ENCODE measurements at places on chromosomes 6 and 20.

DNA sequence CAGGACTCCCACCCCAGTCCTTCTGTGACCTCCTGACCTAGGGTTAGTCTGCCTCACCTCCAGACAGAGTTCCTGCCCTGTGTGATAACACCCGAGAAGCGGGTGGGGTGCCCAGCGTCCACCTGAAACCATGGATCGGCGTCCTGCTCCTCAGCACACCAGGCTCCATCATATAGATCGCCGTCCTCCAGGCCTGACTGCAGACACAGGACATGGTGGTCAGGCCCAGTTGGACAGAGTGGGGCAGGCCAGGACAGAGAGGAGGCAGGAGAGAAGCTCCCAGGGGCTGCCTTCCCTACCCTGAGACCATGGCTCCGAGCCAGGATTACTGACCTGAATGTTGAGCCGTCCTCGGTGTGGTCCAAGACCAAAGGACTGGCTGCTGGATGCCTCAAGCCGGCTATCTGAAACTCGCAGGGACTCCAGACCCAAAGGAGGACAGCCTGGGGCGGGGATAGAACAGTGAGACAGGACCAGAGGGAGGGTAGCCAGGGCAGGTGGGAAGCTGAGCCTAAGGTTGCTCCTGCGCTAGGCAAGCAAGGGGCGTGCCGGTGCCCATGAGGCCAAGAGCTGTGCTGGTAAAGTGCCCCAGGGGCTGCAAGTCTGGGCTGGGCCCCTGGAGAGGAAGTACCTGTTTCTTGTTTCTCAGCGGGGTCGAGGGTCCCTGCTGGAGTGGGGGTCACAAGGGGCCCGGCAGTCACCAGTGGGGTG, 2.2 kb downstream of the CPXM1 start:
- no peak for ATAC-seq

DNA sequence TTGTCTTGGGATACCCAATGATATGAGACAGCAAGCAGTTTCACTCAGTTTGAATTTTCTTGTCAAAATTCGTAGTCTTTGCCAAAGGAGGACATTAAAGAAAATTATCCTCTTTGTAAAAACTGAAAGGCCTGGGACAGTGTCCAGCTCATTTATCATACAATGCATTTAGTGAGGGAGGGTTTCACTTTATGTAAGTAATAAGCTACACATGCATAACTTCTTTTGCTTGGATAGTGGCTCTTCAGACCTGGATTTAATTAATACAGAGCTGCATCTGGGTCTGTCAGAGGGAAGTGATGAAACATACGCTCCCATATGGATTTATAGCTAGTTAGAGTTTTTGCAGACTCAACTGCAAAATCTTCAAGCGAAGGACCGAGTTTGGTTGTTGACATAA, 175.6 kb downstream of the PHACTR1 start:
- ATAC-seq, result no peak

- peak; percentile 62 for ATAC-seq
Measured at GRCh38 chr20:47272893-47273590, 83.5 kb downstream of the ZMYND8 start.

DNA sequence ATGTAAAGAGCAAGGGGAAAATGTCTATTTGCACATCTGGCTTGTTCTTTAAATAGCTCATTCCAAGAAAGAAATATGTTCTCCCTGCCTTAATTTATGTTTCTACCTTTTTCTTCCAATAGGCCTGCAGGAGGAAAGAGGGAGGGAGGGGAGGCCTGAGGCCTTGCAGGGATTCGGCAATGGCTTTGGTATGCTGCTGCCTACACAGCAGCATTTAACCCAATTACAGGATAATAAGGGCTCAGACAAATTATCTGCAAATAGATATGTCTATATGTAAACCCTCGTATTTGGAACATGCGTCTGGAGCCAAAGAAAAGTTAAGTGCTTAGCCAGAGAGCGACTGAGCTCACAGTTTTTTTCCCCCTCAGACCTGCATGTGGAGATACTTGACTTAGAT, 277.2 kb downstream of the CDC5L start:
- ATAC-seq, result no peak

DNA sequence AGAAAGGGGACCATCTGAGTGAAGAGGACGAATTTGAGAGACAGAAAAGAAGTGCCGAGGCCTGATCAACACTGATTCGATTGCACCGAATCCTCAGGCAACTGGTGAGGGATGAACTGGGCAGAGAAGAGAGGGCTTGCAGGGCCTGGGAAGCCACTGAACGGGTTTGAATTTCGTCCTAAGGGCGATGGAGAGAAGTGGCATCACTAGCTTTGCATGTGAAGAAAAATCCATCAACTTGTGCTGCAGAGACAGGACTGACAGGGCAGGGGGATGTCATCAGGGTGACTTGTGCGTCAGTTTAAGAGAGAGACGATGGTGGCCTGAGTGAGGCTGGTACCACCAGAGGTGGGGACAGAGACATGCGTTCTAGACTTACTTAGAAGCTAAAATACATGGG, 73.7 kb upstream of the SLC22A23 start:
- no peak for ATAC-seq

DNA sequence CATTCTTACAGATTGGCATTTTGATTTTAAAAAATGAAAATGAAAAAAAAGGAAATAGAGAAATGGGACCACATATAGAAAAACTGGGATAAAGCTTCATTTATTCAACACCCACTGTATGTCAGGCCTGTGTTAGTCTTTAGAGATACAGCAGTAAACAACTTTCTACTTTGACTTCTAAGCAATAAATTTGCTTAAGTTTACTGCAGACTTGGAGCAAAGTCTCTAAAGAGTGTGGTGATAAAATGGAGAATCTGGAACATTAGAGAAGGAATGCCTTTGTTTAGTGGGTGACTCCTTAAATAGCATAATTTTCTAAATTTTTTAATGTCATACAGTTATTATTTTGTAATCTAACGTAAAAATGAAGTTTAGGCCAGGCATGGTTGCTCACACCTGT, 80.7 kb upstream of the CNKSR3 start:
- no peak for ATAC-seq

- ATAC-seq, result no peak
Measured at GRCh38 chr6:143301188-143301587, 149.3 kb downstream of the ADAT2 start.

Data from stimulated activated memory B cell treated with anti-CD40 and anti-IgM and Interleukin-4, amounts not matched to agents 10 μg/mL and 1 μg/mL and 100 μg/mL, for 72 hours (primary cell).